ENCODE measurements at places on chromosomes 2 and 18.

DNA sequence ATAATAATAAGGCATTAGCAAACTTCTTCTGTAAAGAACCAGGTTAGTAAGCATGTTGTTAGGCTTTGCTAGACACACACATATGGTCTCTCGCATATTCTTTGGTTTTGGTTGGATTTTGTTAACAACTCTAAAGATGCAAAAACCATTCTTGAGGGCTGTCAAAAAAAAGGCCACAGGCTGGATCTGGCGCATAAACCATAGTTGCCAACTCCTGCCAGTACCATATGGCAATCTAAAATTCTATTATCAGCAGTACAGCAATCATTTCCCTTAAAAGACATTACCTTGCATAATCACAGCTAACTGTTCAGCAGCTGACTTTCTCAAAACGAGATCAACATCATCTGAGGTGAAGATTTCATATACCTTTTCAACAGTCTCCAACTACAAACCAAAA lies 63.5 kb downstream of the RTTN start:
- no peak for DNase-seq

- no peak for DNase-seq
These were observed 156.7 kb upstream of the CDH19 start for GRCh38 chr18:66760559-66760958.

GRCh38 chr2:196234672-196235071 lies 63.3 kb upstream of the STK17B start:
- no peak for DNase-seq

DNA sequence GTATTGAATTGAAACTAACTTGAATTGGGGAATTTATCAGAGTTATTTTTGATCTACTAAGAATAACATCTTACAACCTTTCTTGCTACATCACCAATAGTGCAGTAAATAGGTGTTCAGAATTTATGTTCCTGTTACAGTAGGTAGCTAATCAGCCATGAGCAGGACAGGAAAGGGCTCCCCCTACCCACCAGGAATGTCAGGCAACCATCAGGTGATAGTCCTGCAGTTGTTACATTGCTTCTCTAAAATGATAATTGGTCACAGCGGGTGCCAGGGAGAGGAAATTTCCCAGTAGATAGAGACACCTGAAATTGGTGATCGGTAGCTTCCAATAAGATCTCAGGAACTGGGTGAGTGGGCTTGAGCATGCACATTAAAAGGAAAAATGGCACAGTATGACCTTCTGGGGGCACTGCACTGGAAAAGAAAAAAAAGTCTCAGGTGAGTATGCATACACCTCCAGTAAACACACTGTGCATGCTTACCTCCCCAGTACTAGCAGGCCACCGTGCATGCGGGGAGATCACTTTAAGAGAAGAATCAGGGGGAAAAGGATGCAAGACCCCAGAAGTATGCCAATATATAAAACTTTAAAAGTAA lies 1092.0 kb upstream of the LRRTM1 start:
- DNase-seq: no peak

GRCh38 chr18:8299054-8299980 lies 309.9 kb upstream of the RAB12 start:
- DNase-seq: no peak

GRCh38 chr18:48821251-48821590 lies 129.5 kb downstream of the SMAD7 start:
- DNase-seq: no peak

DNA sequence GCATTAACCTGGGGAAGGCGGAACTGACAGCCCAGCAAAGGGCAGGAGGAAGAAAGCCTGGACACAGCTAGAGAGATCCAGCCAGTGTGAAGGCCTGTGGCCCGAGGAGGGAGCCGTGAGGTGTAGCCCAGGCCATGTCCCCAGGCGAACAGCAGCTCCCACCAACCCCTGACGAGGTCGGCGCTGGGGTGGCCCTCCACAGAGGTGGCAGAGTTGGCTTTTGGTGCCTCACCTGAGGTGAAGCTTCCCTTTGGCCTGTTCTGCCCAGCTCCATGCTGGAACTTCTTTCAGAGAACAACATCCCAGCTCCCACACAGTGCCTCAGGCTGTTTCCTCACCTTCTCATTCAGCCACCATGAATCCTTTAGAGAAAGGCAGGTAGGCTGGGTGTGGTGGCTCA lies 13.3 kb downstream of the TMEM177 start:
- no peak for DNase-seq

- DNase-seq: no peak
These were observed 57.7 kb downstream of the SLC25A12 start for GRCh38 chr2:171836146-171836910.

- DNase-seq: no peak
These were observed 127.6 kb upstream of the PKDCC start for GRCh38 chr2:41920181-41920580.

DNA sequence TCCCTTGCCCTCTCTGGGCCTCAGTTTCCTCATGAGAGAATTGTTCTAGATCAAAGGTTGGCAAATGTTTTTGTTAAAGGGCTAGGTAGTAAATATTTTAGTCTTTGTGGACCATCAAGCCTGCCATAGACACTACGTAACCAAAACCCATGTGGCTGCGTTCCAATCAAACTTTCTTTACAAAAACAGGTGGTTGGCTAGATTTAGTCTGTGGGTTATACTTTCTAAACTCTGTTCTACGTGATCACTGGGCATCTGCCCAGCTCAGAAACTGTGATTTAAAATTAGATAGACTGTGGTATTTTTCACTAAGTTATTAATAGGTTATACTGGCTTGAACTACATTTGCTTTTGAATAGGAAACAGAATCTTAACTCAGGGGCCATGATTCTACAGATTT lies 149.8 kb upstream of the DCC start:
- DNase-seq: no peak

- no peak for DNase-seq
These were observed 44.2 kb upstream of the TBR1 start for GRCh38 chr2:161371869-161372268.

GRCh38 chr2:165847001-165847400 lies 53.0 kb upstream of the GALNT3 start:
- no peak for DNase-seq

GRCh38 chr2:54206596-54206995 lies 49.4 kb downstream of the TSPYL6 start:
- DNase-seq: no peak

DNA sequence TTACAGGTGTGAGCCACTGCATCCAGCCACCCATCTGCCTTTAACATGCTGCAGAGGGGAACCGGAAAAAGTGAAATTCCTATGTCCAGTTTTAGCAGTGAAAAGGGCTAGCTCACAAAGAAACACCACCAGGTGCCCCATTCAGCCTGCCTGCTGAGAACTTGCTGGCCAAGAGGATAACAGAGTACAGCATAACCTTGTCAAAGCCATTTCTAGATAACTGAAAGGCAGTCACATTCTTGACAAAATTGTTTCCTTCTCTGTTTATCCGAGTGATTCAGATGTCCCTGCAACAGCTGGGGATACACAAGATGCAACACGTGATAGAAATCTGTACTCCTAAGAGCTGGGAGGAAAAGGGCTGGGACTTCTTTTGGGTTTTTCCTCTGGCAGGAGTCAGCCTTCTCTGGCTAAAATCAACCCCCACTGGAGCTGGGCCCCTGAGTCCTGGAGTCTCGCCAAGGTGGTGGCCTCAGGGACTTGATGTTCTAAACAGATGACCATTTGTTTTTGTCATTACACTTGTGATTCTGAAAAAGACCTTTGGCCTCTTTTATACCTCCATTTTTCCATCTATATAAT lies 505.4 kb downstream of the BCL11A start:
- DNase-seq: no peak

DNA sequence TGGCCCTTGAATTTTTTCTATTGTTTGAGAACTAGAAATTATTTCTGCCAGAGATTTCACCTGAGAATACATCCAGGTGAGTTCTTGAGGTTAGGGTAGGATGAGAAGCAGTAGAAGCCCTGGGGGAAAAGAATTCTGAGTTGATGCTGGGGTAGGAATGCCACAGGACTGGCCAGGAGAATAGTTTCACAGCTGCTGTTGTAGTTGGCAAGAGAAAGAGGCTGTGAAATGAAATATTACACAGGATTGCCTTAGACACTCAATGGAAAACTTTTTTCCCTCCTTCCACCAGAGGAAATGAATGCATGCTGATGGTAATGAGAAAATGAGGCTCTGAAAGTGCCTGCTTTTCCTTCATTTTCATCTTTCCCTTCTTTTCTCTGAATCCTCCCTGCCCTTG lies 54.6 kb downstream of the PRKCE start:
- DNase-seq: no peak

DNA sequence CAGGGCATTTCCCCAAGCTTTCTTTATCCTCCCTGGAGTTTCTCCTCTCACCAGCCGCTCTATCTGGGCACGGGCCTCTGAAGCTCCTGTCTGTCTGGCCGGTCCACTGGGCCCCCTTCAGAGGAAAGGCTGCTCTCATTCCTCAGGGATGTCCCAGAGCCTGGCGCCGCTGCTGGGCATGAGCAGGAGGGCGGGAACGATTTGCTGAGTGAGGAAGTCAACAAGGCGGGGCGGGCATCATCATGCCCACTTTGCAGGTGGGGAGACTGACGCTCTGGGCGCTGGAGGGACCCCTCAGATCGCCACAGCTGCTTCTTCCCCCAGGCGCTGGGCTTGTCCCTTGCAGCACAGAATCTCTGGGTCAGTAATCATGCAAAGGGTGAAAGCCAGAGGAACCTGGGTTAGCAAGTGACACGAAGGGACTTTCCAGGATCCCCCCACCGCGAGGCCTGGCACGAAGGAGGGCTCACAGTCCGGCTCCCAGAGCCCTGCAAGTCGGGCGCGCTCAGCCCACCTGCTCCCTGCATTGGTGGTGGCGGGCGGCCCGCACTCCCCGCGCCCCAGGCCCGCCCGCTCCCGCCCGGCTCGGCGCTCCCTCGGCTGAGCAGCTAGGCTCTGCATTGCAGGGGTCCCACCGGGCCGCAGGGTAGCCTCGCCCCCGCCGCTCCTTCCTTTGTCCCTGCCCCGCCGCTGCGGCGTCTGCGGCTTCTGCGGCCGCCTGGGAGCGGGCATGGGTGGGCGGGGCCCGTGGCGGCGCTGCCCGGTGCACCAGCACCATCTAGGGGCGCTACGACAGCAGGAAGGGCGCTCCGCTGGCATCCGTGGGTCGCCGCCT lies 157.8 kb downstream of the CYRIA start:
- no peak for DNase-seq

- no peak for DNase-seq
These were observed 255.2 kb downstream of the ACKR3 start for GRCh38 chr2:236824836-236825235.

- DNase-seq: no peak
These were observed 566.8 kb upstream of the ZNF804A start for GRCh38 chr2:184031402-184032147.

- DNase-seq: no peak
These were observed 307.1 kb downstream of the GRB14 start for GRCh38 chr2:164314148-164314547.

DNA sequence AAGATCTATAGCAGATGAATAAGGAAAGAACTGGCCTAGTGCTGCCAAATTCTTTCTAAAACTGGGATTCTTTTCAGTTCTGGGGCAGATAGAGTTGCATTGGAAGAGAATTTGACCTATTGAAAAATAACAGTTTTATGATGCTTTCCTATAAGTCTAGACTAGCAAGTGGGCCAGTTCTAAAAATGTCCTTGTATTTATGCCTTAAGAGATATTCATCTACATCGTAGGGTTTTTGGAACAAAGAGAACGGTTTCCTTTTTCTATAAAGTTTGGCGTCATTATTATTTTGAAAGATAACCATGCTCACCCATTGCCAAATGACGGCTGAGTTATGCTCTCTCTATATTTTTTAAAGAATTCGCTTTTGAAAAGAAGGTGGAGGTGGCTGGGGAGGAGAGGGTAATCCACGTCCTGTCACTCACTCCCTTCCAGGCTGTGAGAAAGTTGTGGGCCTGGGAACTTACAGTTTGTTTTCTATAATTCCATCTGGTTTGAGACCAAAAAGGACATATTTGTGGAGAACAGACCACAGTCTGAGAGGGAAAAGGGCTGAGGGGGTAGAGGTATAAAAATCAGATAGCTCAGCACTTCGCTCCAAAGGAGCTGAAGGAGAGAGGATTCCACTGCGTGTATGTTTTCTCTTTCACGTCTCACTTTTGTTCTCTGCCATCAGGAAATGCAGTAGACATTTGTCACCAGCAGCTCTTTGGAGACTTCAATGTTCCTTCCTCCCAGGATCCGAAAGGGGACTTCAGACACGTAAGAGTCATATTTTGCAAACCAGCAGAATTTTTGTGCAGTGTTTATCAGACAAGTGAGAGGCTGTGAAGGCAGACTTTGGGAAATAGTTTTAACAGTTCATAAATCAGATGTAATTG lies 281.9 kb upstream of the FN1 start:
- no peak for DNase-seq

DNA sequence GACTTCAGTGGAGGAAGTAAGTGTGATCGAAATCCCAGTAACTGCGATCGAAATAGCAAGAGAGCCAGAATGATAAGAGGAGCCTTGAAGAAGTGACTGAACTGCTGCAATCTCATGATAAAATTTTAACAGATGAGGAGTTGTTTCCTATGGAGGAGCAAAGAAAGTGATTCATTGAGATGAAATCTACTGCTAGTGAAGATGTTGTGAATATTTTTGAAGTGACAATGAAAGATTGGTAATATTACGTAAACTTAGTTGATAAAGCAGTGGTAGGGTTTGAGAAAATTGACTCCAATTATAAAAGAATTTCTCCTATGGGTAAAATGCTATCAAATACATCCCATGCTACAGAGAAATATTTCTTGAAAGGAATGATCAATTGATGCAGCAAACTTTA lies 780.6 kb downstream of the MBD2 start:
- DNase-seq: no peak

DNA sequence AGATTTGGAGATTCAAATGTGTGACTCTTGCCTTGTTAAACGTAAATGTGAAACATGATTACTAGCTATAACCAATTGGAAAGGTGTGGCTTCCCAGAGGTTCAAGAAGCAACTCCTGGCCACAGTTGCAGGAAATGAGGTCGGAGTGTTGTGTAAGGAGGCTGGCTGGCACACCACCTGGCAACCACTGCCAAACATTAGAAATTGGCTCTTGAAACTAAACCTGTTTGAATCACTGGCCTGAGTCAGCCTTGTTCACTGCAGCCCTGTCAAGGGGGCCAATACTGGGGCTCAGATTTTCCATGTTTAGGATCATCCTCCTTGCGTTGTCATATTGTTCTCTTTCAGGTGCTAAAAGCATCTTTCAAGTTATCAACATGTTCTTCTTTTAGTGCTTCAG lies 206.3 kb downstream of the ARL6IP6 start:
- DNase-seq: no peak

GRCh38 chr2:235378246-235378645 lies 115.6 kb upstream of the AGAP1 start:
- no peak for DNase-seq

DNA sequence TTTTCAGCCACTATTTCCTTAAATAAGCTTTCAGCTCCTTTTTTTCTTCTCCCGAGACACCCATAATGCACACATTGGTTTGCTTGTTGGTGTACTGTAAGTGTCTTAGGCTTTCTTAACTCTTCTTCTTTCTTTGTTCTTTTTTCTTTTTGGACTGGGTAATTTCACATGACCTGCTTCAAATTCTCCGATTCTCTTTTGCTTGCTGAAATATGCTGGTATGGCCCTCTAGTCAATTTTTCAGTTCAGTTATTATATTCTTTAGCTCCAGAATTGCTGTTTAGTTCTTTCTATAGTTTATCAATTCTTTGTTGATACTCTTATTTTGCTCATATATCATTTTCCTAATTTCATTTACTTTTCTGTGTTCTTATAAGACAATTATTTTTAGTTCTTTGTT lies 15.3 kb downstream of the FASTKD2 start:
- no peak for DNase-seq

Measured in stimulated activated CD8-positive, alpha-beta memory T cell treated with anti-CD3 and anti-CD28 coated beads, Interleukin-4, amount 100 ng/mL, for 1 hour (primary cell).